ENCODE measurements at places on chromosomes 3 and 15.

- peaks cover 5% of the 10 kb centered on the region for H3K27me3 ChIP-seq
- H3K27ac ChIP-seq, result no peak overlapping the region
- H3K36me3 ChIP-seq, result no peaks in the 10 kb centered on the region
- DNase-seq, result no peak
- no peaks in the 10 kb centered on the region for H3K4me1 ChIP-seq
These were observed 235.1 kb downstream of the CD47 start for GRCh38 chr3:107855710-107856109.

DNA sequence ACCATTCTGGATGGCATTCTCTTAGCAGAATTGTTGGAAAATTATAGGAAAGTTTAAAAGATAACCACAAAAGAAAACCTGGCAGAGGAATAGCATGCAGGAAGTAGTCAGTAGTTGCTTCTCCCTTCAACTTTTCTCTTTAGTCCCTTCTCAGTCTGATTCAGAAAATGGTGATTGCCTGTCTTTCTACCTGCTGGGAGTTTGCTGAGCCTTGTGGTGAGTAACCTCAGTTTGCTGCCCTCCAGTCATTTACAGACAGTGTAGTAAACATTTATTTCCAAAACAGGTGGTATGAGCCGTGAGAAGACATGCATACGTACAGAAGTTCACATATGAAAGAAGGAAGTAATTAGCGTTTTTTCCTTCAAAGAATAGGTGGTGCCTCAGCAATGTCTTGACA lies 224.7 kb upstream of the POU1F1 start:
- no peak overlapping the region for H3K4me3 ChIP-seq
- no peak for DNase-seq
- H3K36me3 ChIP-seq, result no peaks in the 10 kb centered on the region
- H3K27ac ChIP-seq, result no peak overlapping the region
- H3K27me3 ChIP-seq, result no peaks in the 10 kb centered on the region

GRCh38 chr3:41001556-41001955 lies 197.7 kb upstream of the CTNNB1 start:
- no peak overlapping the region for H3K27ac ChIP-seq
- H3K4me3 ChIP-seq, result no peak overlapping the region
- DNase-seq, result no peak

DNA sequence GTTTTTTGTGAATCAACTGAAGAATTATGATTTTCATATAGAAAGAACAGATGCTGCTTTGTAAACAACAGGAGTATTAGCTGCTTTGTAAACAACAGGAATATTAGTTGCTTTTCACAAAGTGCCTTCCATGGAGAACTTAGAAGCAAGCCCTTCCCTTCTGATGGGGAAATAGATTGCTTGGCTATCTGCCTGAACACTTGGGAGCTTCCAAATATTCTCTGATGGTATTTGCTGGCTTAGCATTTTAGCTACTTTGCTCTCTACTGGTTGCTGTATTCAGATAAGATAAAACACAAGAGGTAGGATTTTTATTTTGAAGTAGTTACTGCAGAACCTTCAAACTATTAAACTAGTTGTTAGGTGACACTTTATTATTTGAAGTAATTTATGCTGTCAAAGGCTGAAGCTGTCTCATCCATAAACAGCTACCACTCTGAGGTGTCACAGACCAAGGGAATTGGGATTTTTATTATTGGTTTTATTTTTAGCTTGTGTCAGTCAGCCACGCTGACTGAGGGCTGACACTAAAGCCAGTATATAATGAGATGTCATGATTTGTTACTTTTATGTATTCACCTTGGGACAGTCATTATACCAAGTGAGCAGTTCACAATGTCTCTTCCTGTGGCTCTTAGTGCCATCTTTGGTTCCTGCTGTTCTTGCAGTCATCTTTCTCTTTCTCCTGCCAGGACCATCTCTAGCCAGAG lies 50.0 kb downstream of the ZIC1 start:
- DNase-seq, result no peak
- no peaks in the 10 kb centered on the region for H3K4me1 ChIP-seq
- H3K4me3 ChIP-seq, result no peak overlapping the region
- H3K36me3 ChIP-seq, result no peaks in the 10 kb centered on the region

- H3K4me1 ChIP-seq, result no peaks in the 10 kb centered on the region
- peak; percentile 16 for DNase-seq
- H3K27ac ChIP-seq, result no peak overlapping the region
- H3K27me3 ChIP-seq, result no peaks in the 10 kb centered on the region
These were observed 387.9 kb downstream of the GABRG3 start for GRCh38 chr15:27358751-27359434.

DNA sequence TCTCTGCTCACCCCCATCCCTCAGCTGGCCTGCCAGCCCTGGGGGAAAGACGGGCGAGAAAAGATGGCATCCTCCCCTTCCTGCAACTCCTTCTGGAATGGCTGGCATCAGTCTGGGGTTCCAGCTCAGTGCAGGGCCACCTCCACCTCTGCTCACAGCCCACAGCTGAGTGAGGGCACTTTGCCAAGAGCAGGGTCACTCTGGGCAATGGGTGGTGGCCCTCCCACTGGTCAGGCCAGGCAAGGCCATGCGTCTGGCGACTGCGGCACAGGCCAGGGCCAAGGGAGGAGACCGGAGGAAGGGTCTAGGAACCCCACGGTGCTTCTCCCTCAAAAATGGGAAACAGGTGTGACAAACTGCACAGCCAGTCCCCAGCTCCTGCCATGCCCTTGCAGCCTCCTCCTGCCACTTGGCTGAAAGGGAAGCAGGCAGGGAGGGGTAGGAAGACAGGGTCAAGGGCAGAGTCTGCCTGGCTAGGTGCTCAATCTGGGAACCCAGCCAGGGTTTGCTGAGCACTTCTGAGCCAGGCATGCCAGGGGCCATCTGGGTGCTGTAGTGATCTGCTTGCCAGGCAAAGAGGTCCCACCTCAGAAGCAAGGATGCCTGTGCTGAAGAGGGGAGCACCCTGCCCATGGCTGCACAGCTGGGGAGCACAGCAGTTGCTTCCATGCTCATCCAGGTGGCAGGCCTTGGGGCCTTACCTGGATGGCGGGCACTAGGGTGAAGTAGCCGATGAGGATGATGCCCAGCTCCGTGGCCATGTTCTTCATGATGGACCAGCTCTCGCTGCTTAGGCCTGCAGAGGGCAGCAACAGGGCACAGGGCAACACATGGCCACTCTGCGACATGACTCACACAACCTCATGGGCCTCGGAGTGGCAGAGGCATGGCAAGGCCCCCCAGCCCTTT lies 41.2 kb downstream of the PTPN23 start:
- peak overlapping the region; percentile 99 for H3K27ac ChIP-seq
- peak overlapping the region; percentile 74 for H3K4me3 ChIP-seq
- peak; percentile 40 for DNase-seq
- peaks cover 4% of the 10 kb centered on the region for H3K36me3 ChIP-seq

- H3K27me3 ChIP-seq, result peaks cover 5% of the 10 kb centered on the region
- no peaks in the 10 kb centered on the region for H3K36me3 ChIP-seq
- H3K4me3 ChIP-seq, result no peak overlapping the region
- no peak for DNase-seq
- no peak overlapping the region for H3K27ac ChIP-seq
These were observed 117.3 kb upstream of the C15orf61 start for GRCh38 chr15:67403428-67404154.

GRCh38 chr15:40925863-40926658 lies 3.1 kb upstream of the DLL4 start:
- peak overlapping the region; percentile 83 for H3K4me3 ChIP-seq
- H3K27me3 ChIP-seq, result peaks cover 45% of the 10 kb centered on the region
- no peak overlapping the region for H3K27ac ChIP-seq
- no peaks in the 10 kb centered on the region for H3K36me3 ChIP-seq
- DNase-seq, result no peak
- peaks cover 40% of the 10 kb centered on the region for H3K4me1 ChIP-seq

DNA sequence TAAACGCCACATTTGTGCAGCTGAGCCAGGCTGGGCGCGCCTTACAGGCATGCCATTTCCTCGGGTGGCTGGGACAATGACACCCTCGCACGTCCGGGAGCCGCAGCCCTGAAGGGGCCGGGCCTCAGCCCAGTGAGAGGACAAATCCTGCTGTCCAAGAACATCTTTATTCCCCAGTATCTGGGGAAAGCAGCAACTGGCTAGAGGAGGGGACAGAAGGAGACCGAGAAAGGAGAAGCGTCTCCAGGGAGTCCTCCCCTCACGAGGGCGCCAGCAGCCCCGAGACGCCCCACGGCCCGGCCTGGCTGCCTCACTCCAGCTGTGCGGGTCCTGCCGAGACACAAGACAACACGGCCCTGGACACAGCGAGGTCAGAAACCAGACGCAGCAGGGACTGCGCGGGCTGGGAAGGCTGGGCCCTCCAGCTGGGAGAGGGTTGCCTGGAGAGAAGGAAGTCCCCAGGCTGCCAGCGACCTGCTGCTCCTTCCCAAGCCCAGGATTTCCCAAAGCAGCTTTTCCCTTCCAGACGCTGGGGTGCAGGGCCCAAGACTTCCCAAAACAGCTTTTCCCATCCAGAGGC lies 130.2 kb downstream of the CHSY1 start:
- H3K27me3 ChIP-seq, result no peaks in the 10 kb centered on the region
- DNase-seq, result peak; percentile 53
- no peaks in the 10 kb centered on the region for H3K36me3 ChIP-seq
- H3K4me1 ChIP-seq, result peaks cover 49% of the 10 kb centered on the region
- H3K4me3 ChIP-seq, result no peak overlapping the region

GRCh38 chr15:75751116-75751875 lies 38.6 kb upstream of the CSPG4 start:
- no peak for DNase-seq
- H3K36me3 ChIP-seq, result no peaks in the 10 kb centered on the region
- H3K4me3 ChIP-seq, result no peak overlapping the region

- H3K27ac ChIP-seq, result no peak overlapping the region
- DNase-seq, result no peak
- no peak overlapping the region for H3K4me3 ChIP-seq
- H3K4me1 ChIP-seq, result peaks cover 7% of the 10 kb centered on the region
- H3K27me3 ChIP-seq, result no peaks in the 10 kb centered on the region
These were observed 129.3 kb downstream of the IQCH start for GRCh38 chr15:67383899-67384298.

DNA sequence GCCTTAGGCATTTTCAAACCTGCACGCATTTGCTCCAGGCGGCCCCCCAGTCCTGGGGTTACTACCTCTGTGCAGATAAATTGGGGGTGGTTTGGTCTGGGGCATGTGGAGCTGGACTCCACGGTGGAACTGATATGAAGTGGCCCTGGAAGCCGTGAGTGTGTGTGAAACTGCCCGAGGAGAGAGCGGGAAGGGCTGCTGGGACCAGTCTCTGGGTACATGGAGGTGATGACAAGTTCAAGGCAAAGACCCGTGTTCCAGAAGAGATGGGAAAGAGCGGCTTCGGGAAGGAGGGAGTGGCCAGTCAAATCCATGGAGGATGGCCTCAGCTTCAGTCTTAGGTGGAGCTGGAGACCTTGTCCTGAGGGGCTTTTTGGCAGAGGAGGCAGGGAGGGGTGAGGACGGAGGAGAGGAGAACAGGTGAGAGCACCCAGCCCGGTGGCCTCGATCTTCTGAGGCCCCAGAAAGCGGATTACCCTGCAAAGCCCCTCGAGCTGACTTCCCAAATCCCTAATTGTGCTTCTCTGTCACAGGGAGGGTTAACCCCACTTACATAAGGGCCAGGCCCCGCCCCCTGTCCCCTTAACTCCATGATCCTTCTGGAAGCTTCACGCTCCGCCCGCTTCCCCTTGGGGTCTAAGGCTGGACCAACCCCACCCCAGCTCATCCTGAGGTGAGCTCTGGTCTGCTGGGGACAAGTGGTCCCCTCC lies 1.9 kb upstream of the NR2E3 start:
- DNase-seq, result no peak
- H3K4me1 ChIP-seq, result no peaks in the 10 kb centered on the region
- H3K4me3 ChIP-seq, result no peak overlapping the region
- no peaks in the 10 kb centered on the region for H3K36me3 ChIP-seq

DNA sequence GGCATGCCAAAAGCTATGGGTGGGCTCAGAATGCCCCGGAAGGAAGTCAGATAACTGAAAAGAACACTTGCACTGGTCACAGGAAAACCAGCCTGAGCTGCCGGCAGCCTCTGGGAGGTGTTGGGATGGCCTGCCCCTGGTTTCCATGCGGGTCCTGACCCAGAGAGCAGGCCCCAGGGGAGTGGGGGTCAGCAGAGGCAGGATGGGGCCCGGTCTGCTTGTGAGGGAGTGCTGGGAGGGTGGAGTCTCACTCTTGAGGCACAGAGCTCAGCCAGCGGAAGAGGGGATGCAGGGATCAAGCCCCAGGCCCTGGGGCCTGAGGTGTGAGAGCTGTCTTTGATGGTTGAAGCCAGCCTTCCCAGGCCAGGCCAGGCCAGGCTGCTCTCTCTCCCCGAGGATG lies 2.4 kb upstream of the RPUSD3 start:
- peaks cover 10% of the 10 kb centered on the region for H3K36me3 ChIP-seq
- H3K4me3 ChIP-seq, result no peak overlapping the region
- no peak for DNase-seq
- H3K4me1 ChIP-seq, result peaks cover 38% of the 10 kb centered on the region

GRCh38 chr15:81660976-81661375 lies 287.0 kb upstream of the TMC3 start:
- H3K4me1 ChIP-seq, result no peaks in the 10 kb centered on the region
- no peak overlapping the region for H3K4me3 ChIP-seq
- H3K27me3 ChIP-seq, result no peaks in the 10 kb centered on the region
- H3K27ac ChIP-seq, result no peak overlapping the region
- no peak for DNase-seq
- no peaks in the 10 kb centered on the region for H3K36me3 ChIP-seq

DNA sequence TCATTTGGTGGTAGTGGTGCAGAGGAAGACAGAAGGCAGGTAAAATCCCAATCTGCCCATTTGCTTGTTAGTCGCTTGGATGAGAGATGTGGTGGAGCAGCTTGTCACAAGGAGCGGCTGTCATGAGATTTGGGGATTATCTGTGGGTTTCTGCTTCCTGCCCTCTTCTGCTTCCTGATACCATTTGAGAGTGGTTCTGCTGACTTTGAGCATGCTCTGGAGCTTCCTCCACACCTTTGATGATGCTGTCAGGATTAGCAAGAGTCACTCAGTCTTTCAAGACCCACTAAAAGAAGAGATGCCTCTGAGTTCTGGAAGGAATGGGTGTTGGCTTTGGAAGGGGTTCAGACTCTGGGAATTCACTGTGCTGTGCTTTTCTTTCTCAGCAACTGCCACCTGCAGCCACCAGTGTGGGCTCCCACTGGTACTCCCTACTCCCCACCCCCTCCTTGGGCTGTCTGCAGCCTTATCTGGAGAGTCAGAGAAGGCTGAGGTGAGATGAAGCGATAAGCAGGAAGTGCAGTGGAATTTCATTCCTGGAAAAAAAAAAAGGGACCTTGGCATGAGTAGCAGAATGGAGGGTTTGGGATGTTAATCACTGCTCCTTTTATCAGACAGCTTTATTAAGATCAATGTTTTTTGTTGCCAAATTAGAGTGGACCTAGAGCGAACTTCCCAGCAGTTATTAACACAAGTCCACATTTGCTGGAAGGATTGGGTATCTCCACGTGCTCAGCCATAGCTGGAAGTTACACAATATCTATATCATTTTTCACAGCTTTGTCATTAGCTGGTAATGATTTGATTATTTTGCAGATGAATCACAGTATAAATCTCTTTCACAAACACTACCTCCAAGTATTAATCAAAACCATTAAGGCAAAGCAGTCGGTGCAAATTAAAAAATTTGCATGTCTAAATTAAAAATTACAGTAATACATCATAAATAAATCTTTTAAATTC lies 233.0 kb upstream of the SATB1 start:
- peak overlapping the region; percentile 93 for H3K4me3 ChIP-seq
- peak; percentile 16 for DNase-seq
- H3K27me3 ChIP-seq, result no peaks in the 10 kb centered on the region

Data from activated T-cell treated with anti-CD3 and anti-CD28 coated beads, Interleukin-2, amount 50 U/mL, for 72 hours (primary cell).